Colonic mucosa (tissue), 4 donors: ENCODE measurements at places on chromosomes 16 and 17. TPM values are rescaled to one million over a fixed set of nuclear protein-coding genes. Genes with fewer than 3 reads are reported as not detected.

DNA sequence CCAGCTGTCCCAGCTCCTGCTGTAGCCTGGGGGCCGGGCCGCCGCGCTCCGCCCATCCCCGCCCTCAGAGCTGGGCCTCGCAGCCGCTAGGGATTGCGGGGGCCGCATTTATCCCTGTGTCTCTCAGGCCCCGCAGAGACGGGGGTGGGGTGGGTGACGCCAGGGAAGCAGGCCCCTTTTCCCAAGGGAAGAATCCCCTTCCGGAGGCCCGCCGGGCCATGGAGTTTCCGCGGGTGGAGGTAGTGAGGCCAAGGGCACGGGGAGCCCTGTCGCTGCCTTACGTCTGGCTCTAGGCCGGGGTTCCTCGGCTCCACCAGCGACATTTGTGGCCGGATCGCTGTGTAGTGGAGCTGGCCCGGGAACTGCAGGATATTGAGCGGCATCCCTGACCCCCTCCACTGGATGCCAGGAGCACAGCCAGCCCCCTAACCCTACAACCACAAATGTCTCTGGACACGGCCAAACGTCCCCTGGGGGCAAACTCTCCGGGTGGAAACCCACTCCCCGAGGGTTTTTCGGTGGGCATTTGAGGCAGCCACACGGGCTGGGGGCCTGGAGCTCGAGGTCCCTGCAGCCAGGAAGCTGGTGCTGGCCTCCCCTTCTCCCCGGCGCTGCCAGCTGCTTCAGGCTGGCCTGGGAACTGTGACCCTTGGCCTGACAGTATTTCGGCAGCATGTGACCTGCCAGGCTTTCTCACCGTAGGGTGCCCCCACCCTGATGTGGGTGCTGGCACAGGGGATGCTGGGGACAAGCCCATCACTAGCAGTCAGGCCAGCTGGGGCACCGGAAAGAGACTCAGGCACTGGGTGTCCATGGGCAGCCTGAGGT is 12.0 kb upstream of the CD300A start:
- DNase-seq = peak; percentile 67

DNA sequence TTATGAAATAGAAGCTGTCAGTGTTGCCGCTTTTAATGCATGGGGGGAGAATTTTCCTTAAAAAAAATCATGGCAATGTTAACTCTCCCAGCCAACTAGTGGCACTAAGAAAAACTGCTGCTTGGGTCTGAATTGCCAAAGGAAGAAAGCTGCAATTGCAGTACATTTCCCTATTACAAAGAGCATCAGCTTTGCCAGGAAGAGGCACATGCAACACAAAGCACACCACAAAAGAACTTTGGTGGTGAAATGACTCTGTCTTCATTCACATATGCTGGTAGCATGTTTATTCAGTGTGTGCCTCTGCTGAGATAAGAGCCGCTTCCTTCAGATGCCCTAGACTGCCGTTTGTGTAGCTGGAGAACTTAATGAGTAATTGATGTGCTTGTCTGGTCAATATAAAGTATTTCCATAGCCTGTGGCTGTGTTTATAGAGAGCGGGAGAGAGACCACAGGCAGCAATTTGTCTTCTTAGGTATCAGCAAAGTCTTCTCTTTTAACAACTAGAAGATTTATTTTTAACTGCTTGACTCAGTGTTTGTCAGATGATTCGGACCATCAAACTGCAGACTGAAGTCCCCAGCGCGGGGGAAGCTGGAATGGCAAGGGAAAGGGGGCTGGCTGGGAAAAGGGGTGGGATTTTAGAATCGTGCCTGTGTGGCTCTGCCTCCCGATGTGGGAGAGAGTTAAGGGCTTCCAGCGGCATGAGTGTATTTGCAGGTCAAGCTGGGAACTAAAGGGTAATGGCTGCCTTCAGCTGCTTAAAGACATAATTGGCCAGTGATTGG is 115.1 kb downstream of the MRTFB start:
- no peak for DNase-seq

DNA sequence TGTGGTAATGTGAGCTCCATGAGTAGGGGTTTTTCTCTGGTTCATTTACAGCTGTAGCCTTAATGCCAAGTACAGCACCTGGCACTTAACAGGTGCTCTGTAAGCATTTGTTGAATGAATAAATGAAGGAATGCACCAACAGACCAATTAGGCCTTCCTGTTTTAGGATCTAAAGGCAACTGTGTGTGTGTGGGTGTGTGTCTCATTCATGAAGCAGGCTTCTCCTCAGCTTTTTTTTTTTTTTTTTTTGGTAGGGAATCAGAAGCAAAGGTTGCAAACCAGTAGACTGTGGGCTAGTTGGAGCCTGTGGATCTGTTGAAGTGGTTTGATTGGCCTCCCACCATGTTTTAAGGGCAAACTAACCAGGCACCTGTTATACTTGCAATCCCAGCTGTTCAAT is 48.1 kb downstream of the HS3ST2 start:
- DNase-seq = no peak

GRCh38 chr17:73586275-73586832 is 57.9 kb downstream of the SDK2 start:
- DNase-seq = no peak

The EVPLL gene
- 0.25 TPM for total RNA-seq

- no peak for DNase-seq
Observed at GRCh38 chr17:19787733-19788357, 39.7 kb upstream of the ALDH3A1 start.
